ENCODE measurements at places on chromosomes 4 and X.

DNA sequence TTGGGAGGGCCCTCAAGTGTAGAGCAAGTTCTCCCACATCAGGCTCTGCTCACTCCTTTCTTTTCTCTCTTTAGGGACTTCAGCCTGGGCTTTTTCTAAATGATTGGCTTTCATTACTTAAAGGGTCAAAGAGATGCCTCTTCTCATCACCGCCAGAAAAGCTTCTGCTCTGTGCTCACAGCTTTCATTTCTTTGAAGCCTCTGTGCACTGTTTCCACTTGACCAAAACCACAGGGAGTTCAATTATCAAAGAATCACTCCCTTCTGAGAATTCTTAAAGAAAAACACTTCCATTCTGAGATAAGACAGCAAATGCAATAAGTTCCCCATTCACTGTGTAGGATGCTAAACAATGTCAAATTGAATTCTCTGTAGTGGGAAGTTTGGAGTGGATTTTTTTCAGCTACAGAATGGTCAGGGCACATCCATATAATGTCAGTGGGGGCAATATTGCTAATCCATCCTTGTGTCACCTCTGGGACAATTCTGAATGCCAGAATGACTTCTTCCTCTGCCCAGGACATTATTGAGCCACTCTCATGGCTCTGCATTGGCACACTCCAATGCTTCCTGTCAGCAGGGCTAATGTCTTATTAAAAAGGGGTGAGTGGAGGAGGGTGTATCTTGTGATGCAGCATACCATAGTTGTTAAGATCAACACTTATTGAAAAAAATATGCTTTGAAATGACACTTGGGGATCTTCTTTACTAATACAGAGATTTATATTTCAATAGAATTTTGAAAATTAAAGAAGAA is 217.6 kb downstream of the SNCA start:
- DNase-seq = no peak
- no peak overlapping the region for H3K27ac ChIP-seq
- no peaks in the 10 kb centered on the region for H3K36me3 ChIP-seq
- no peak overlapping the region for H3K4me3 ChIP-seq
- H3K27me3 ChIP-seq = no peaks in the 10 kb centered on the region

DNA sequence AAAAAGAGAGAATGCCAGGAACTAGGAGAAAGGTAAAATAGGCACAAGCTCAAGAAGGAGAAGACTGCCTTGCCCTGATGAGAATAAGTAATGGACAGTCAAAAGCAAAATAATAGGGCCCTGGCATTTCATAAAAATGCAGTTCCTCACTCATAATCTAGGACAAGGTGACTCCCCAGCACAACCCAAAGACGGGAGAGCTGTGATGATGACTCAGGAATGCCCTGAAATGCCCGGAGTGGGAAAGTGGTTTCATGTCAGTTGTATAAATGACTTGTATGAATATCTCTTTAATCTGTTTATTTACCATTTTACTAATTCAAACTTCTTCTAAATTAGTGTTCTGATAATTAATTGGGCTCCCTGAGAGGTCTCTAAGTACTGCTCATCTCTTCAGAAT is 28.8 kb upstream of the SETD7 start:
- H3K27me3 ChIP-seq = no peaks in the 10 kb centered on the region
- H3K27ac ChIP-seq = no peak overlapping the region
- no peak for DNase-seq
- H3K36me3 ChIP-seq = peaks cover 21% of the 10 kb centered on the region
- peaks cover 5% of the 10 kb centered on the region for H3K4me1 ChIP-seq

DNA sequence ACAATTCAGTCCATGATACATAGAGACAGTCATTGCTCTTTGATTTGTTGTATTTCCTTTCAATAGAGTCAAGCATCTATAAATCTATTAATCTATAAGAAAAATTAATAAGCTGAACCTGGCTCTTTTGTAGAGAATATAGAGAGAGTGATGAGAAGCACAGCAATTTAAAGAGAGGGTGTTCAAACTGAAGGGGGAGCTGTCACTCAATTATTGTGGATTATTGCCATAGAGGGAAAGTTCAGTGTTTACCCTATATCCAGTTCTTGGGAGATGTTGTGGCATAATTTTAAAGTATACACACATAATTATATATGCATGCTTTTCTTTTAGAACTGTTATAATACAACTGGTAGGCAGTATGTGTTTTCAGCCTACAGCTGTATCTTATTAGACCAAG is 1469.0 kb upstream of the PABPC4L start:
- no peak overlapping the region for H3K4me3 ChIP-seq
- no peaks in the 10 kb centered on the region for H3K27me3 ChIP-seq

DNA sequence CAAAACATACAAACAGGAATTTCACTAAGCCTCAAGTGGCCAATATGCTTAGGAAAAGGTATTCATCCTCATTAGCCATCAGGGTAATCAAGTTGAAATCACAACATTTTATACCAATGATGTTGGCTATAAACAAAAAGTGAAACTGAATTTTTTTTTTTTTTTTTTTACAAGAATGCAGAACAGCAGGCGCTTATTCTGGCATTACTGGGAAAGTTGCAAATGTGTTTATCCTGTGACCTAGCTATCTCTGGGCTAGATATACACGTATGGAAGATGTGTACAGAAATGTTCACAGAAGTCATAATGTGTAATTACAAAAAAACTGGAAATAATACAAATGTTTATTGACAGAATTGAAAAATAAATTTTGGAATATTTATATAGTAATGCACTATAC is 1430.4 kb upstream of the TENM3 start:
- no peak for DNase-seq
- H3K36me3 ChIP-seq = no peaks in the 10 kb centered on the region
- H3K4me1 ChIP-seq = peaks cover 2% of the 10 kb centered on the region
- no peak overlapping the region for H3K4me3 ChIP-seq
- H3K27me3 ChIP-seq = no peaks in the 10 kb centered on the region
- H3K27ac ChIP-seq = no peak overlapping the region

- H3K4me1 ChIP-seq = peaks cover 26% of the 10 kb centered on the region
- peaks cover 7% of the 10 kb centered on the region for H3K27me3 ChIP-seq
- H3K27ac ChIP-seq = peak overlapping the region; percentile 28
- DNase-seq = no peak
- H3K36me3 ChIP-seq = peaks cover 20% of the 10 kb centered on the region
Observed at GRCh38 chr4:8409264-8410065, 31.1 kb downstream of the ACOX3 start.

DNA sequence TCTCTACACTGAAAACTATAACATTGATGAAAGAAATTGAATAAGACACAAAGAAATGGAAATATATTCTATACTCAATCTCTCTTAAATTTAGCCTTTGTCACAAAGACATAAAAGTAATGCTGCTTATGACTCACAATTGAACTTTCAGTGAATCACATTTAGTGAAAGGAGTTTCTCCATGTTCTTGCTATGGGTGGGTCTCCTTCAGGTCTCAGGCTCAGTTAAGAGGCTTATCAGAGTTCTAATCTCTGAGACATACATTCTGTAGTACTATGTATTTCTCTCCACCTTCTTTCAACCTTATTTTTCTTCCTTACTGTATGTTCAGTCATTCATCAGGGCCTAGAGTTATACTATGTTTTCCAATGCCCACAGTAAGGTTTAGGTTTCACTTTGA is 220.9 kb downstream of the DTHD1 start:
- DNase-seq = no peak
- H3K27ac ChIP-seq = no peak overlapping the region
- no peaks in the 10 kb centered on the region for H3K36me3 ChIP-seq
- no peaks in the 10 kb centered on the region for H3K27me3 ChIP-seq
- H3K4me3 ChIP-seq = no peak overlapping the region
